ENCODE measurements at places on chromosomes 7 and 10.

DNA sequence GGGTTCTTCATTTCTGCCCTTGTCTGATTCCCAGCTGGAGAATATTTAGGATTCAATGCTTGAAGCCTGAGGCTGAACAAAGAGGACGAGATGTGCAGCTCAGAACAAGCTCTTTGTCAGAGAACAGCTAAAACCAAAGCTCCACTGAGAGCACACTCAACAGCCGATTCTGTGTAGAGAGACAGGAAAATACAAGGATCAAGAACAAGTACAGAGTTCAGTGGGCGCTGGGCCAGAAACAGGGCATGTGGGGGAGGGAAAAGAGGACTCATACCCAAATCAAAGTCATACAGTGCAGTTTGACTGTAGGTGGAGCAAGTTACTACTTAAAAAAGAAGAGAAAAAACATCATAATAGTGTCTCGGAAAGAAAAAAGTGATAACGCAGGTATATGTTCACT, at the start of gene AGMO:
Gene AGMO, minus strand, starts transcription at position 181 of the 400 bp plus-strand sequence.
- no peak for DNase-seq

DNA sequence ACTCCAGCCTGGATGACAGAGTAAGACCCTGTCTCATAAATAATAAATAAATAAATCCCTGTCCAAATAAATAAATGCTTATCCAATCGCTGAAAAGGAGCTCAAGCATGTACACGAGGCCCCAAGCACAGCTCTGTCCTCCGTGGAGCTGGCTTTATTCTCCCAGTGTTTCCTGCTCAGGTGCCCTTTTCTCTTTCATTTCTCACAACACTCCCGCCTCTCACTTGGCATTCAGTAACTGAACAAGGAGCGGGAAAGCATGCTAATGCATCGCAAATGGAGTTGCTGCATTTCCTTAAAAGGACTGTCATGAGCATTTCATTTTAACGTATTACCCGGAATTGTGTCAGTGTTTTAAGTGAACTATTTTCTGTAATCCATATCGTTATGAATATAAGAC, 210.9 kb upstream of the C7orf33 start:
- no peak for DNase-seq

GRCh38 chr10:1402816-1403507, 334.4 kb downstream of the ADARB2 start:
- DNase-seq, result no peak

DNA sequence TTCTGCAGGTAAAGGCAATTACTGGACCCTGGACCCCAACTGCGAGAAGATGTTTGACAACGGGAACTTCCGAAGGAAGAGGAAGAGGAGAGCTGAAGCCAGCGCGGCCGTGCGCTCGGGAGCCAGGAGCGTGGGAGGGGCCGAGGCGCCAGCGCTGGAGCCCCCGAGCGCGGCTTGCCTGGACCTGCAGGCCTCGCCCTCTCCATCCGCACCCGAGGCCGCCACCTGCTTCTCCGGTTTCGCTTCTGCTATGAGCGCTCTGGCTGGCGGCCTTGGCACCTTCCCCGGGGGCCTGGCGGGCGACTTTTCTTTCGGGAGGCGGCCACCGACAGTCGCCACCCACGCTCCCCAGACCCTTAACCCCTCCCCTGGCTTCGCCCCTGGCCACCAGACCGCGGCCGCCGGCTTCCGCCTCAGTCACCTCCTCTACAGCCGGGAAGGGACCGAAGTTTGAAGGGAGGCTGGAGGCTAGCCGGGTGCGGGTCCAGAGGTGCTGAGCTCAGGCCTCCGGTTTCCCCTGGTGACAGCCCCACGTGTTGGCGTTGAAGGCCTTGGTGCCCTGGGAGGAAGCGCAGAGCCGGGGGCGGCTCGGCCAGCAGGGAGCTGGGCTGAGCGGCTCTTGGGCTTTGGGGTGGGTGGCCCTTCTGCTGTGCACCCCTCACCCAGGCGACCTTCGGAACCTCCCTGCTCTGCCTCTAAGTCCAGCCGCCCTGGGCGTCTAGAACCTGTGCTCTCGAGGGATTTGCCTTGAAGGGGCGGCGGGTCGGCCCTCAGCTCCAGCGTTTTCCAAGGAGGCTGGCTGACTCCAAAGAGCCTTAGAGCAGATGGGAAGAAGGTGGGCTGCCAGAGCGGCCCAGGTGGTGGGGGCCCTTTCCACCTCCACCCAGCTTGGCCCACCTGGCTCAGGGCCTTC, 1.8 kb downstream of the FOXI2 start:
- no peak for DNase-seq

DNA sequence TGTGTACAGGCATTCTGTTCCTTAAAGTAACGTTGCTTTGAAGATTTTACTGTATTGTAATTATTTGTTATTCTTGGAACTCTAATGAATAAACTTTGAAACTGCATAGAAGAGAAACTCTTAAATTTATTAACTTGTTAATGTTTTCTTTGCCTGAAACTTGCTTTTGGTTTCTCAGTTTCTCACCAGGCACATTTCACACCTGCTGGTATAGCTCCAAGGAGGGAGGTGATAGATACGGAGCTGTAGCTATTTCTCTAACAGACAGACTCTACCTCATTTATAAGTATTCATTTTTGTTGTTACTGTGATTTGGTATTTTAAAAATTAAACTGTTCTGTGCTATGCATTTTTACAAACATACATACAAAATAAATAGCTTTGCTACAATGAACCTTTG, 32.7 kb downstream of the R3HCC1L start:
- DNase-seq, result no peak
